ENCODE measurements at places on chromosomes 7 and 10.

DNA sequence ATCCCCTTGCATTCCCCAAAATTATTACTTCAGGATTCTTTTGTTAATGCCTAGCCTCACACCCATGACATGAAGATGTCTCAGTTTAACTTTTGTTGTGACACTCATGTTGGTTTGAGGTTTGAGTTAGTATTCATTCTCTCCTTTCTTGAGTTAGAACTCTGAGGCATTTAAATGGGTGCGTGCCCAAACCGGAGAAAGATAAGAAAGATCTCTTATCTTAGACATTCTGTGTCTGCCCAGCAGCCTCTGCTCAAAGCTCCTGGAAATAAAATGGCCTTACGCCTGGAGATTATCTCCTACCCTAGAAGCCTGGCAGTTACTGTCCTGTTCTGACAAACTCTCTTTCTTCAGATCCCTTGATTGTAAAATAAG, 26.3 kb downstream of the WBP1L start:
- DNase-seq, result no peak

DNA sequence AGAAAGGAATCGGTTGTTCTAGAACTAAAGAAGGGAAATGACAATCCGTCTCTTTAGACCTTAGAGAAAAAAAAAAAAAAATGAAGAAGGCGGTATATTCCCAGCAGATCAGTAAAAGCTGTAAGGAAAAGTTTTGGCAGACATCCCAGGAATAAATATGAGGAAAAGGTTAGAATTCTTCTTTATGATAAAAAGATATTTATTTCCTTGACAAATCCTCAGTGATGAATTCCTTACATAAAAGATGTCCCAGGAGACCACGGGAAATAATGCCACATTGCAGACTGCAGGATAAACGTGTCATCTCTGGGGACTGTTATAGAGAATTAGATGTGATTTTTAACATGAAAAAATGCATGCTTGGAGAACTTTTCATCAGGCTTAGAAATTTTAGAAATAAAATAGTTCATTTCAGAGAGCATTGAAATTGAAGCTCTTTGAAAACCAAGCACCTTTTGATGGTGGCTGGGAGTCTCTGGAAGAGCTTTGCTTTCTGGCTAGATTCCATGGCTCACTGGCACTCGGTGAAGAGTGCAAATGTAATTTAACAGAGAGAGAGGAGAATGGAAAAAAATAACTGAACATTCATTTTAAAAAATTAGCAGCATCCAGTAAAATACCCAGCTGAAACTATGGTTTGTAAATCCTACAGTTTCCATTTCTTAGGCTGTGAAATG, 98.2 kb downstream of the PRPF18 start:
- DNase-seq, result no peak

DNA sequence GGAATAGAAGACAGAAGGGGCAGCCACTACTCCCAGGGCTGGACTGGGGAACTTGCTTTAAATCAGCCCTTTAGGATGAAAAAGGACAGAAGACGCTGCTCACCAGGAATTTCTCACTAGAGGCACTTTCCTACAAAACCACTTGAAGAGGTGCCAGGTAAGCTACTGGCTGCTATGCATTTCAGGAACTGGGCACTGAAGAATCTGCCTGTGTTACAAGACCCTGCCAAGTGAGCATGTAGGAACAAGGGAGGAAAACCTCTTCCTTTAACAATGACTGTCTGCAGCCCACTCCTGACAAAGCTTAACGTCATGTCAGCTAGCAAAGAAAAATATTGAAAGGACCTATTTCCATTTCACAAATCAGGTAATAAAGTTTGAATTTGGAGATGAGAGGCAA, 5.8 kb upstream of the AGMO start:
- no peak for DNase-seq

GRCh38 chr10:118101501-118101900, 54.8 kb upstream of the RAB11FIP2 start:
- DNase-seq, result no peak

DNA sequence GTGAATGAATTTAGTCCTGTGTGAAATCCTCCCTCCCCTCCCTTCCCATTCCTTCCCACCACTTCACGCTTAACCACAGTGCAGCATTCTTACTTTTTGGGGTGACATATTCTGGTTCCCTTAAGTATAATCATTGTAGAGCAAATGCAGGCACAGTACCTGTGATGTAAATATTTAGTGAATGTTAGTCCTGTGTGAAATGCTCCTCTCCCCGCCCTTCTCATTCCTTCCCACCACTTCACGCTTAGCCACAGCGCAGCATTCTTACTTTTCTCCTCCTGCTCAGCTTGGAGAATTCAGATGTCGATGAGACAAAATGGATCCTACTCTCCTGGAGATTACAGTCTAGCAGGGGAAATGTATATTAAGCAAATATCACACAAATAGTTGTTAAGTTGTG, 258.8 kb downstream of the EXOC4 start:
- DNase-seq, result no peak

DNA sequence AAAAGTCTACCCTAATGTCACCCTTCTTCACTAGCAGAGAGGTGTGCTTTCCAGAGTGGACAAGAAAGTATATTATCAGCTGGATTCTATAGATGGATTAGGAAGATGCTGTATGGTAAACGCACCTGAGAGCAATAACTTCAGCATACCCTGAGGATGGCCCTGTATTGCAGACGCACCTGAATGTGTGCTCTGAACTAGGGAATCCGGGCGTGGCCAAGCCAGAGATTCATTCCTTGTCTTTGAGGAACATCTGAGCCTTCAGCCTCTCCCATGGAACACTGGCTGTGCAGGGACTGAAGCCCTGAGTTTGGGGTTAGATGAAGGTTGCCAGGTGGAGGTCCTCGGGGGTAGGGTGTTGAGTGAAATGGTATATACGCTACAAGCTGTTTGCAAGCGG, 66.2 kb upstream of the NFE2L3 start:
- DNase-seq, result no peak

GRCh38 chr7:40775877-40776276, 641.1 kb downstream of the SUGCT start:
- no peak for DNase-seq

DNA sequence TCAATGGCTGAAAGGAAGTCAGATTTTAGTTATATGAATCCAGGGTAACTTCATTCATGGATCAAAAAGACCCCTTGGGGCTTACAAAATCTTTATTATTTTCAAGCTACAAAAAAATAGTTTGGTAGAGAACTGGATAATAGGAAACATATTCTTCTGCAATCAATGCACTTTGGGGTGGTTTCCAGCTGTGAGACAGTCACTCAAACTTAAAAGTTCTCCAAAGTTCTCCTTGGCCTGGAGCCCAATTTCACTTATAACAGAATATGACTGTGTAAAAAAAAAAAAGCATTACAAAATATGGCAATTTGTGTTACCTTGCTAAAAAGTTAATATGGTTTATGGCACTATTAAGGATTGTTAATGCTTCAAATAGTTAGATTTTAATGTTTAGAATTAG, 255.5 kb downstream of the AGMO start:
- DNase-seq, result no peak

DNA sequence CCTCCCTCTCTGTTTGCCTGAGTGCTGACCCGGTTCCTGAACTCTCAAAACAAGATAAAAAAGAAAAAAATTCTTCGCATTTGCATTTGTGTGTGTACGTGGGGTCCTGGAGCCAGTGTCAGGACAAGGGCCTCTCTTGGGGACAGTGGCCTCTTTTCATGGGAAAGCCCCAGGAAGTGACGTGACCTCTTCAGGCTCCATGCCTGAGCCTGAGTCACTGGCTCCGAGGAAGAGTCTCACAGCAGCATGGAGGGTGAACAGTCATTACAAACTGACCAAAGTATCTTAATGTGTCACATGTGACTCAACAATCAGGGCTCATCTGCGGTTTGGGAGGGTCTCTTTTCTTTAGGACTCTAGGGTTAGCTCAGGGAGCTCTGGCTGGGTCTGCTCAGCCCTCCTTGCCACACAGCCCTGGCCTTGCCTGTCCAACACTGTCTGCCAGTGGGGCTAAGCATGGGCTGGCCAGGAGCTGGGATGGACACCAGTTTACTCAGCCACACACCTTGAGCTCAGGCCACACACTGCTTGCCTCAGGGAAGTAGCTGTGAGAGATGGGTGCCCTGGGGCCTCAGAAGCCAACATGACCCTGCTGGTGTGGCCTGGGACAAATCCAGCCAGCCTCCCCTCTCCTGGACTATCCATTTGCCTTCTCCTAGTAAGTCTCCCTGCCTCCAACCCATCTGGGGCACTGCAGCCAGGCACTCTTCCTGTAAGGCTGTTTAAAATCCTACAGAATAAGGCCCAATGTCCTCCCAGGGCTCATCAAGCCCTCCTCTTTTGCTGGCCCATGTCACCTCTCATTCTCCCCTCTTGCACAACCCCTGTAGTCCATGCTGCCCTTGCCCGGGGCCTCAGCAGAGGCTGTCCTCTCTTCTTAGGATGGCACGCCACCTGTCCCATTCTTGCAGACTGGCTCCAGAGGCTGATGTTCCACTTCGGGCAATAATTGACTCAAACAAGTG, 10.5 kb downstream of the TMEM273 start:
- peak; percentile 58 for DNase-seq

DNA sequence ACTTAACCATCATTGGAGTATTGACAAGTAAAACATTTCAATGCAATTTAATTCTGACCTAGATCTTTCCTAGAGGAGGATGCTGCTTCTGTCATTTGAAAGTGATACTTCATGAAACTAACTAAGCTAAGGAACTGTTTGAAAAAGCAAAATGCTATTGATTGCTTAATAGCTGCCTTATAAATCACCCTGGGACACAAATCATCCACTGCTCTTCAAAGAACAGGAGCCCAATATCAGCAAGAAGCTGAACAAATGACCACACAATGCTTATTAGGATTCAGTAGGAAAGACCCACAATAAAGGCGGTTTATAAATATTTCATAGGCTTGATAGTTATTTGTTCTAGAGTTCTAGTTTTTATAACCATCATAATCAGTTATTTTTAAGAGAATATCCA, 216.3 kb downstream of the TEX36 start:
- DNase-seq, result no peak

DNA sequence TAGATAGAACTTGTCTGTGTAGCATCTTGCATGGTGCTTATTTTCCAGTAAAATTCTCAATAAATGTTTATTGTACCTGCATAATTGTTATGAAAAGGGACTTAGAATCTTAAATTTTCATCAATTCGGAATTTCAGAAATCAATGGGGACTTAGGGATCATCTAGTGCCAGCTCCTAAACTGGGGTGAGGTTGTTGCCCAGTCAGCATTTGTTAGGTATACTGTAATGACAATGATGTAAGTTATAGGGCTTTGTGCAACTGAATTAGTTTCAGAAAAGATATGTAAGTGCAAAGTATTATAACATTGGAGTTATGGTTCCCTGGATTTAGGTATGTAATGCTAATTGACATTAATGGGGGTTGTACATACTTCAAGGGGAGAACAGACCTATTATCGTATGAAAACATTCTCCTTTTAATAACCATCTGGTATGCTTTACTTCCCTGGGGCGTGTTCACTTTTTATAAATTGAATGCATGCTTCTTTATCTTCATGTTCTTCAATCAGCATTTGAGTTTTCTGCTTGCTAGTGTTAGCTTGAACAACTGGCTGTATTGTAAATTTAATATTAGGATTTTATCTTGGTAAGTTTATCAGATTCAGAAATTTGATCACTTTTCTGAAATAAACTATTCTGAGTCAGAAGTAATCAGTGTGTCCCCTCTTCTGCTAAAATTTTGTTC, 270.3 kb downstream of the BBS9 start:
- no peak for DNase-seq

DNA sequence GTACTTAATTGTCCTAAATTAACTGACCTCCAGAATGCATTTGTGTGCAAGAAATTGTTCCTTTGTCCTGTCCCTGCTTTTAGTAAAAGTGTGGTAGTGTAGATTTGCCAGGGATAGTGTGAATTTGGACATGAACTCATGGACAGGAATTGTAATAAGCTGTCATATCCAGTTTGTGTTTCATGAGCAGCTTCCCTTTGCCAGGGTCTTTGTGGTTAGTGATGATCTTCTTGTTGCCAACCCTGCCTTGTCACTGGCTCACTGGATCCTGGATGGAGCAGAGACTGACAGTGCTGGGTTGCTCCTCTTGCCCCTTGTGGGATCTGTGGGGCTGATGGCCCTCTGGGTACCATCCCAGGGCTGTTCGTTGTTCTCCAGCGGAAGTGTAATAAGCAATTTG, 110.1 kb downstream of the CCNY start:
- DNase-seq, result no peak

DNA sequence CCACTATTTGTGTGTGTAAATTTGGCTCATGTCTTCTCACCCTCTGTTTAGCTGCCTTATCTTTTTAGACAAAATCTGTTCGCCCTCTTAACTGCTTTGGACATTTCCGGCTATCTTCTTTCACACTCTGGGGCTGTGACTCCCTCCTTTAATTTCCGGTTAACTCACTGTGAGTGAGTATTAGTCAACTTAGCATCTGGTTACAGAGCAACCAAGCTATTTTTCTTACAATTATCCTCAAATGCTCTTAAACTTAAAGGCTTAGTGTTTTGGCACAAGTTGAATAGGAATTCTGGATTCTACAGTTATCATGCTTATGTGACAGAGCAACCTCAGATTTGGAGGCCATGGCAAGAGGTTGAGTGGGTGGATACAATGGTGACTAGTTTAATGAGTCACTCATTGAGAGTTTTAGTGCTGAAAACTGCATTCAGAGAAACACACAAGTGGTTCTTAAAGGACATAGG, 177.6 kb upstream of the SEMA3A start:
- DNase-seq, result no peak

DNA sequence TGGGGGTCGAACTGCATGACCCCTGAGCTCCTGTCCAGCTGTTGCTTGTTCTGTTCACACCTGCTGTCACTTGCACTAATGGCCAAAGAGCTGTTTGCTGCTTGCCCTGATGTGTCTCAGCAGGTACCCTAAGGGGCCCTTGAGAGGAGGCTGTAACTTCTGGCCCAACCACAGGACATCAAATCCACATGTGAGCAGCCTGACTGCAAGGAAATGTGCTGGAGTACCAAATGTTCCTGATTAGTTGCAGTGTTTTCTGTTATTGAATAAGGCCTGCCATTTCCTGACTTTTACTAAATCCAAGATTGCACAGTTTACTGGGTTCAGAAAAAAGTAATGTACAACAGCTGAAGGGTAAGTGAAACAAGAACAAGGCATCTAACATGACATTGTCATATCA, 91.7 kb upstream of the IL6 start:
- no peak for DNase-seq

DNA sequence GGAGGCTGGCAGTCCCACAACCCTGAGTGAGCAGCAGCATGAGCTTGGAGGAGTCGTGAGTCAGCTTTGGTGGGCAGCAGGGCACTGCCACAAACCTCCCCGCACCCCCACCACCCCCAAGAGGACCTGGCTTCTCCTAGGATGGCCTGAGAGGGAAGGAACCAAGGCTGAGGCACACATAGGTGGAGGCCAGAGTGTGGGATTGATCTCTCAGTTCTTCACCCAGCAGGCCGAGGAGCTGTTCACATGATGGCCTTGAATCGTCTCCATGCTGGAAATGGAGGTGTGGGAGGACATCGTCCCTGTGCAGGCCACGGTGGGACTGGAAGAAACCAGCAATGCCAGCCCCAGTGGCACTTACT, 17.4 kb upstream of the GDF10 start:
- no peak for DNase-seq

GRCh38 chr10:70676511-70676910, 4.2 kb downstream of the ADAMTS14 start:
- no peak for DNase-seq

GRCh38 chr10:50997461-50997860, 76.8 kb upstream of the PRKG1 start:
- no peak for DNase-seq

Measured in GOT3 (cell line).